ENCODE measurements at places on chromosomes 6 and 20. TPM values are rescaled to one million over a fixed set of nuclear protein-coding genes. Genes with fewer than 3 reads are reported as not detected.

DNA sequence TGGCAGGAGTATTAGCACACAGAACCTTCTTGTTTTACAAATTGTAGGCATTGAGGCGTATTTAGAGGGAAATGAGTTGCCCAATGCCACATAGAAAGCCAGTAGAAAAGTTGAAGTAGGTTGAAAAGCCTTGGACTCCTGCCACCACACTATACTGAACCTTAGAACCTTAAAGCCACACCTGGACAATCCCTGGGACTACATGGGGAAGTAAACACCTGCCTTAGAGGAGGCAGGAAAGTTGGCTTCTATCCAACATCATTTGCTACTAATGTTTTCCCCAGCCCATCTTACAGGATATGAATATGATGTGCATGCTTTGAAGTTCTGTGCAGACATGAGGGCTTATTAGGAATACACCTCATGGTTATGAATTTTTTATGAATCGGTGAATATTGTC lies 5.3 kb upstream of the EPPIN start:
- H3K27ac ChIP-seq, result no peak overlapping the region
- peaks cover 13% of the 10 kb centered on the region for H3K27me3 ChIP-seq
- no peaks in the 10 kb centered on the region for H3K36me3 ChIP-seq

GRCh38 chr20:6228302-6228843 lies 105.5 kb upstream of the FERMT1 start:
- H3K36me3 ChIP-seq, result no peaks in the 10 kb centered on the region
- H3K4me3 ChIP-seq, result no peak overlapping the region
- H3K27me3 ChIP-seq, result no peaks in the 10 kb centered on the region
- no peak overlapping the region for H3K27ac ChIP-seq
- DNase-seq, result no peak

GRCh38 chr6:168226061-168226752 lies 93.4 kb downstream of the DACT2 start:
- H3K36me3 ChIP-seq, result no peaks in the 10 kb centered on the region
- no peaks in the 10 kb centered on the region for H3K4me1 ChIP-seq
- H3K27ac ChIP-seq, result no peak overlapping the region
- H3K27me3 ChIP-seq, result no peaks in the 10 kb centered on the region
- H3K4me3 ChIP-seq, result no peak overlapping the region

GRCh38 chr6:120965814-120966213 lies 368.5 kb downstream of the TBC1D32 start:
- H3K4me1 ChIP-seq, result no peaks in the 10 kb centered on the region
- H3K27ac ChIP-seq, result no peak overlapping the region
- no peaks in the 10 kb centered on the region for H3K36me3 ChIP-seq
- DNase-seq, result no peak
- H3K27me3 ChIP-seq, result no peaks in the 10 kb centered on the region

- H3K36me3 ChIP-seq, result no peaks in the 10 kb centered on the region
- no peak overlapping the region for H3K4me3 ChIP-seq
- H3K4me1 ChIP-seq, result peaks cover 6% of the 10 kb centered on the region
- no peak for DNase-seq
- H3K27ac ChIP-seq, result no peak overlapping the region
- H3K27me3 ChIP-seq, result peaks cover 68% of the 10 kb centered on the region
These were observed 1.6 kb downstream of the DSP start for GRCh38 chr6:7542874-7543624.

- peak overlapping the region; percentile 14 for H3K27ac ChIP-seq
- peaks cover 62% of the 10 kb centered on the region for H3K36me3 ChIP-seq
These were observed 66.6 kb downstream of the HIVEP2 start for GRCh38 chr6:142878407-142878806.

GRCh38 chr6:29847871-29848630 lies 20.4 kb downstream of the HLA-G start:
- H3K36me3 ChIP-seq, result no peaks in the 10 kb centered on the region
- no peak overlapping the region for H3K4me3 ChIP-seq
- peak; percentile 70 for DNase-seq
- H3K27me3 ChIP-seq, result peaks cover 34% of the 10 kb centered on the region

- DNase-seq, result no peak
- H3K27ac ChIP-seq, result no peak overlapping the region
These were observed 10.5 kb upstream of the MAP1LC3A start for GRCh38 chr20:34547844-34548613.

- no peak overlapping the region for H3K27ac ChIP-seq
- no peak overlapping the region for H3K4me3 ChIP-seq
- DNase-seq, result no peak
- peaks cover 1% of the 10 kb centered on the region for H3K27me3 ChIP-seq
These were observed 53.3 kb upstream of the EYA4 start for GRCh38 chr6:133187657-133188453.

- no peak overlapping the region for H3K27ac ChIP-seq
- no peaks in the 10 kb centered on the region for H3K27me3 ChIP-seq
- DNase-seq, result no peak
- no peaks in the 10 kb centered on the region for H3K36me3 ChIP-seq
- H3K4me1 ChIP-seq, result no peaks in the 10 kb centered on the region
- no peak overlapping the region for H3K4me3 ChIP-seq
These were observed 221.0 kb upstream of the SULF2 start for GRCh38 chr20:48006036-48006833.

GRCh38 chr20:1371830-1372539 lies 20.9 kb downstream of the FKBP1A start:
- peaks cover 71% of the 10 kb centered on the region for H3K4me1 ChIP-seq
- H3K4me3 ChIP-seq, result no peak overlapping the region
- DNase-seq, result no peak
- no peaks in the 10 kb centered on the region for H3K27me3 ChIP-seq
- peak overlapping the region; percentile 3 for H3K27ac ChIP-seq

DNA sequence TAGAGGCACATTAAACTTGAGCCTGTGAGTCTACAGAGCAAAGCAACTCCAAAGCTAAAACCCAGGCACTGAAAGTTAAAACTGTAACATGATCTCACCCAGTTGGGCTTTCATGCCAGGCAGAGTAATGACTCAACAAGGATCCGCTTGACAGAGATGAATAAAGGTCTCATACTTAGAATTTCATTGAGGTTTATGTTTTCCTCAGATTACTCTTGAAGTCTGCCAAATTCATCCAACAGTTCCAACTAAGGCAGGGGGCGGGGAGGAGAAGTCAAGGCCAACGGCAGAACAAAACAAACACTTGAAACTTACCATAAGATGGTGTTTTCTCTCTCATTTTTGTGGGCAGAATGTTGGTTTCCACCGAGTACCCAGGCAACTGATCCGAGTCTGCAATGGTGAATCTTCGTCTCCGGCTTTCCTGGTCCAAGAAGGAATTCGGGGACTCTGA lies 54.0 kb upstream of the IPCEF1 start:
- peaks cover 6% of the 10 kb centered on the region for H3K27me3 ChIP-seq
- no peaks in the 10 kb centered on the region for H3K36me3 ChIP-seq
- DNase-seq, result no peak
- H3K4me3 ChIP-seq, result no peak overlapping the region
- H3K4me1 ChIP-seq, result peaks cover 6% of the 10 kb centered on the region
- H3K27ac ChIP-seq, result peak overlapping the region; percentile 15

DNA sequence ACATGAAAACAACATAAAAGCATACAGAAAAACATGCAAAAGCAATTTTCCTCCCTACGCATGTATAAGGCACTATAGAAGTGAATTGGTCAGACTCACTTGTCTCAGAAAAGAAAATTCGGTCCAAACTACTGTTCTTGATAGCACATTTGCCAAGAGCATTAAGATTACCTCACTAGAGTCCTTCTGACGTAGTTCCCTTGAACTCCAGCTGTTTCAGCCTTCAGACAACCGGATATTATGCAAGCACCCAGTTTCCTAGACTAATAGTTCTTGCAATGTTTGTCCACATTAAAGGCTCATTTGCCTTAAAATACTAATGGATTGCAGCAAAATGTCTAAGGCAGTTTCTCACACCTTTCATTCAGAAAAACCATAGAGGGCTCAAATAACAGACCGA lies 2.5 kb upstream of the CASS4 start:
- peaks cover 64% of the 10 kb centered on the region for H3K36me3 ChIP-seq
- no peak overlapping the region for H3K4me3 ChIP-seq

The BHLHE23 gene
- not detected for total RNA-seq

The RRBP1 gene
- total RNA-seq, result 56.0 TPM

The OARD1 gene
- total RNA-seq, result 30.4 TPM

The CTCFL gene
- not detected for total RNA-seq

The TSBP1 gene
- not detected for total RNA-seq

The TBPL1 gene
- 42.2 TPM for total RNA-seq

The EEF1A2 gene
- total RNA-seq, result 0.80 TPM

Measured in activated T-helper 1 cell treated with anti-CD3 and anti-CD28 coated beads, Interleukin-12 subunit alpha, Interleukin-12 subunit beta, Interleukin-2, Interleukin-4 antibody, amounts not matched to agents 30 ng/mL and 10 ng/mL and 1 ng/mL, durations not matched to agents 14 hours and 24 hours and 36 hours (primary cell).